Activated CD4-positive, alpha-beta T cell treated with anti-CD3 and anti-CD28 coated beads, Interleukin-2, amount 10 ng/mL, durations not matched to agents 7 days and 5 days (primary cell): ENCODE measurements at places on chromosomes 5 and 9. TPM values are rescaled to one million over a fixed set of nuclear protein-coding genes. Genes with fewer than 3 reads are reported as not detected.
A peak's percentile ranks its signal among the peaks of the same experiment; 100 is the strongest.

- DNase-seq, result peak; percentile 70
These were observed 60.2 kb downstream of the FBXO38 start for GRCh38 chr5:148443998-148444397.

DNA sequence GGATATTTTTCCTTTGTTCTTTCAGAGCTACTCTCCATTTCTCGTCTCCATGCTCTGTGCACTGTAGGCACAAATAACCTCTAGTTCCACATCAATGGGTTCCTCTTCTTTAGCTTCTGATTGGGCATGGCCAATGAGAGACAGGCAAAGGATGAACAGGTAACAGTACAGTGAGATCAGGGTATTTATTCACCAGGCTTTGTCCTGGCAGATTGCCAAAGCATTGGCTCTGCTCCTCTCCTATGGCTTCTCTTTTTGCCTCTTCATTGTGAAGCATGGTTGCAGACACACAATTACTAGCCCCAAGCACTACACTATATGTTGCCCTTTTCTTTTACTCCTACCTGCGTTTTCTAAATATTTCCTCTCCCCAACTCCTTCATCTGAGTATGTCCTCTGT, 215.1 kb upstream of the ARRDC3 start:
- no peak for DNase-seq

- DNase-seq, result no peak
These were observed 1.3 kb upstream of the SH3PXD2B start for GRCh38 chr5:172455511-172456061.

GRCh38 chr5:4356201-4356600, 760.6 kb downstream of the IRX1 start:
- no peak for DNase-seq

The ELOVL7 gene
- total RNA-seq, result 0.99 TPM

- DNase-seq, result no peak
These were observed 155.1 kb downstream of the ARSB start for GRCh38 chr5:78829811-78830527.

- DNase-seq, result no peak
These were observed 116.0 kb downstream of the PSD2 start for GRCh38 chr5:139911425-139912120.

DNA sequence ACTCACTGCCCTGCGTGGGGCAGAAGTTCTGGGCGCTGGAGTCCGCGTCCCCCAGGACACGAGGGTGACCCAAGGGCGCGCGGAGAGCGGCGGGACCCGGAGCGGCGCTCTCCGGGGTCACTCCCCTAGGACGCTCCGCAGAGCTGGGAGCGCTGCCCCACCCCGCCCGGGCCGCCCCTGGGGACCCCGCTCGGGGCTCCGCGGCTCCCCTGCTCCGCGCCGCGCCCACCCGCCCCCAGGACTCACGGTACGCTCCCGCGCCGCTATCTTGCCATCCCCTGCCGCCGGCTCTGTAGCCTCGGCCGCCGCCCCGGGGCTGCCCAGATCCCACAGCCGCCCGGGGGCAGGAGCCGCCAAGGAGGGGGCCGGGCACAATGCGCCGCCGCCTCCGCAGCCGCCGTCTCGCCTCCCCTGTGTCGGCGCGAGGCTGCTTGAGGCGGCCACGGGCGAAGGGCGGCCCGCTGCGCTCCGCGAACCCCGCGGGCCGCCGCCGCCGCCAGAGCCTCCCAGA, 303 bp downstream of the LIFR start:
- DNase-seq, result no peak

- no peak for DNase-seq
These were observed 72.0 kb upstream of the ENTREP1 start for GRCh38 chr9:69253057-69253456.

DNA sequence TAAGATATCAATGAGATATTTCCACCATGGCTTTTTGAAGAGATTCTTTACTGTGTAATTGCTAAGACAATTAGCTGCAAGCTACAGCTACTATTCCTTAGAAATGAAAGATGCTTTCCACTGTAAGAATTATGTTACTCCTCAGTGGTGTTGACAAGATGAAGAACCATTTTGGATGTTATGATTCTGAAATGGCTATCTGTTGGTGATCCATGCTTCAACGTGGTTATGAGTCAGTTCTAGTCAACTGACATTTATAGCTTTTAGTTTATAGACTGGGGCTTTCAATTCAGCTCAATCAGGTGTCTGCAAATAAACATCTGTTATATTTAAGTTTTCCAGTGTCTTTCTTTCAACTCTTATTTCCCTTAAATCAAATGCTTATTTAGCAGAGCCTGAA, 93.7 kb downstream of the SGCD start:
- DNase-seq, result no peak

GRCh38 chr9:534886-535285, 306.6 kb upstream of the DMRT1 start:
- no peak for DNase-seq

- DNase-seq, result no peak
These were observed 57.7 kb downstream of the SMARCA2 start for GRCh38 chr9:2072752-2073405.

DNA sequence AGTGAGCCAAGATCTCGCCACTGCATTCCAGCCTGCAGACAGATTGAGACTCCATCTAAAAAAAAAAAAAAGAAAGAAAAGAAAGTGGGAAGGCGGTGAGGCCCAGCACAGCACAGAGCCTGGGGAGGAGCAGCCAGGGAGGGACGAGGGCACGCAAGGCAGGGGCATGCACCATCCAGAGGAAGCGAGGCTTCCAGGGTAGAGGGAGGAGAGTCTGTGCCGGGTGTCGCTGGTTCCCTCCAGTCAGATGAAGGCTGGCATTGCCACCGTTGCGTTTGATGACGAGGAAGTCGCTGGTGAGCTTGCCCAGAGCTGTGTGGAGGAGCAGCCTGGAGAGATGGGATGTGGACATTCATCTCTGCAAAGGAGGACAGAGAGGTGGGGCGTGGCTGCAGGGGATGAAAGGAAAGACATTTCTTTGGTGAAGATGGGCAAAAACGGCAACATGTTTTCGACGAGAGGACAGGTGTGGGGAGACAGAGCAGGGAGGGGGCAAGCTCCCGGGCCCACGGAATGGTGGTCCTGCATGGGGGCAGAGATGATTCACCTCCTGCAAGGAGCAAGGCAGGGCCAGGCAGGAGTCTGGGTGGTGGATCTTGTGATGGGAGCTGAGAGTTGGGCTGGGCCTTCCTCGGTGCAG, 18.6 kb upstream of the OLFM1 start:
- no peak for DNase-seq

The LURAP1L gene
- total RNA-seq, result not detected

- no peak for DNase-seq
These were observed 63.2 kb downstream of the TTLL11 start for GRCh38 chr9:122029898-122030297.

The LOX gene
- 0.10 TPM for total RNA-seq

- DNase-seq, result no peak
These were observed 18.3 kb upstream of the TEK start for GRCh38 chr9:27090711-27091110.

GRCh38 chr5:40689438-40689837, 9.7 kb downstream of the PTGER4 start:
- no peak for DNase-seq

- no peak for DNase-seq
These were observed 529.5 kb downstream of the AGTPBP1 start for GRCh38 chr9:85212209-85212608.

DNA sequence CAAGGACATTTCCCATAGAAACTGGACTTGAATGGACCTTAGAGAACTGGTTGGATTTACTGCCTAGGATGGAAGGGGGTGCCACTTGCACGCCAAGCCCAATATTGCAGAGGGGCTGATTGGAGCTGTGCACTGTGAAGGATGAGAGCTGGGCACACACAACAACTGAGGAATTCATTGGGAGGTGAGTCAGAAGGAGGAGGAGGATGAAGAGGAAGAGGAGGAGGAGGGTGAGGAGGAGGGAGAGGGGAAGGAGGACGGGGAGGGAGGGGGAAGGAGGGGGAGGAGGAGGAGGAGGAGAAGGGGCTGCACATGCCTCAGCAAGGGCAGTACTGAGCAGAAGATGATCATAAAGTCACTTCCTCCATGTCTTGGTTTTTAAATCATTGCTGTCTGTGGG, 5.7 kb upstream of the ICE1 start:
- DNase-seq, result no peak

DNA sequence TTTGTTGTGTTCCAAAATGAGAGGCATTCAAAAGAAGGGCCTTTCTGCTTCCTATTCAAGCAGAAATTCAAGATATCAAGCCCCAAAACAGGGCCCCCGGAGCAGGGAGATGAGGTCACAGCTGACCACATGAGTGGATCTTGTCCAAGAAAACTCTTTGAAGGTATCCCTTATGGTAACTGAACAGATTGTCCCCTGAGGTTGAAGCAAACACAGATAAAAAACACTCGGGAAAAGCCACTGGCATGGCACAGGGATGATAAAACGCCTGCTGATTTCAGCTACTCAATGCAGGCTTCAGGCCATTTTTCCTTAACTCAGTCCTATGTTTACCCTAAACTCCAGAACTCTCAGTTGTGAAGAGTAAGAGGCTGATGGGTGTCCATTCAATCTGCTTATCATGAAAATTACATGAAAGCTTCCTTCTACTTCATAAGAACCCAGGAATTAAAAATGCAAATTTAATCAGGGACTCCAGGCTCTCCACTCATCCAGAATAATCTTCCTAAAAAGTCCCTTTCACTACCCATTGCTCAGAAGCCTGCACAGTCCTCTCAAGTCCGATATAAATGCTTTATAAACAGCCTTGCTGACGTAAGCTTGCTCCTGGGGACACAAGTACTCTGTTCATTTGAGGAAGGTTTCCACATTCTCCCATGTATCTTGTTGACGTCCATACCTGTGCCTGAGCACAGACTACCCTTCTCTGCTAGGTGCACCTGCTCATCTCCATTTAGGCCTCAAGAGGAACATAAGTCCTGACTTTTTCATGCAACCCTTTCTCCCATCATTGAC, 35.9 kb upstream of the SLC1A3 start:
- DNase-seq, result no peak
